Activated CD8-positive, alpha-beta memory T cell treated with anti-CD3 and anti-CD28 coated beads for 24 hours (primary cell): ENCODE measurements at places on chromosomes 5 and 9.

DNA sequence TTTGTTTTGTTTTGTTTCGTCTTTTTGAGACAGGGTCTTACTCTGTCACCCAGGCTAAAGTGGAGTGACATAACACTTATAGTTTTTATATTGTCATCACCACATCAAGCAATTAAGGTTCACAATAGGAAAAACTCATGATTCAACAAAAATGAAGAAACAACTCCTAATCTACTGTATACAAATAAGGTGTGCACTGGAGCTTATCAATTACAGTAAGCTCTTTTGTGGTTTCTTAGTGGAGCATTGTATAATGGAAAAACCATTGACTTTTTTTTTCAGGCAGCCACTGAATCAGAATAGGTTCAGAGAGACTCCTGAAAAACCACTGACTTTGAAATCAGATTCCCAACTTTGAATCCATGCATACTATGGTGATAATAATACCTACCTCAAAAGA, 10.8 kb upstream of the PLIN2 start:
- DNase-seq = no peak

DNA sequence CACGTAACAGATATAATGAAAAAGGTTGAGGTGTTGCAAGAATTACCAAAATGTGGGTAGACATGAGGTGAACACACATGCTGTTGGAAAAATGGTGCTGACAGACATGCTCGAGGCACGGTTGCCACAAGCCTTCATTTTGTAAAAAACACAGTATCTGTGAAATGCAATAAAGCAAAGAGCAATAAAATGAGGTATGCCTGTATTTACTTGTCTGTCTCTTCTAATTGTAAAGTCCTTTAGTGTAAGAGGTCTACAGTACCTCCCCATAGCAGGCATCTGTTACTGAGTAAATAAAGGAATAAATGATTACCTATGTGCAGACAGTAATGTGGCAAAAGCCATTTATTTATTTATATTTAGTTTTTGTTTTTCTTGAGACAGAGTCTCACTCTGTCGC, 3.0 kb upstream of the CAST start:
- DNase-seq = no peak

GRCh38 chr5:123810253-123810652, 298.3 kb downstream of the CSNK1G3 start:
- DNase-seq = no peak

- DNase-seq = no peak
These were observed 209.5 kb downstream of the DCP2 start for GRCh38 chr5:113186061-113186460.

- no peak for DNase-seq
These were observed 220.5 kb downstream of the SH3GL2 start for GRCh38 chr9:17799369-17799768.

DNA sequence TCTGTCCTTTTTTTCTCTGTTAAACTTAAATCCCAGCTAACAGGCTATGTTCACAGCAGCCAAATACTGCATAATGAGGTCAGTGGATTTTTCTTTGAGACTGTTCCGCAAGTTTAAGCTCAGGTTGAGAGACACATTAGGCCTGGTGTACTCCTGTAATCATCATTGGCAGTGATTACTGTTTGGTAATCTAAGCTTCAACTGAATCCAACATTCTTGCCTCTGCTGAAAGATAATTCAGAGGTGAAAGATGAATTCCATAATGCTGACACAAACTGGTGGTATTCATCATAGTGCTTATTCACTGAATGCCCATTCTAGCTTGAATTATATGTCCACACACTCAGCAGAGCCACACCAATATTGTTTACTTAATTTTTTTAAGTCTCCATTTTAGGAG, 108.5 kb downstream of the NFIB start:
- no peak for DNase-seq

GRCh38 chr5:107430071-107430625, 240.6 kb downstream of the EFNA5 start:
- no peak for DNase-seq
